ENCODE measurements at places on chromosomes 3 and 15.
A peak's percentile ranks its signal among the peaks of the same experiment; 100 is the strongest.

DNA sequence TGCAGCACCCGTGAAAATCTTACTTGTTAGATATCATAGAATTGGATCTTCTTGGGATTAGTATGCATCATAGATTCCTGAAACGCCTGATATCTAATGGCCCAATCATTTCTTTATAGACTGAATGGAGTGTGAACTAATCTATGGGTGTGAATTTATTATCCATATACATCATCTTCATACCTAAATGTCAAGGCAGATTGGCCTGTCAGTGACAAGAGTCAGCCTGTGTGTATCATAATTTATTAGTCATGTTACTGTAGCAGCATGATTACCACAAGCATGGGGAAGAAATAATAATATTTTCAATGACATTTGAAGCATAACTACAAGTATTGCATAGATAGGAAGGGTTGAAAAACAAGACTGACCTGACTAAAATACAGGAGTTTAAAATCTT lies 235.8 kb downstream of the RAP2B start:
- no peak for DNase-seq

DNA sequence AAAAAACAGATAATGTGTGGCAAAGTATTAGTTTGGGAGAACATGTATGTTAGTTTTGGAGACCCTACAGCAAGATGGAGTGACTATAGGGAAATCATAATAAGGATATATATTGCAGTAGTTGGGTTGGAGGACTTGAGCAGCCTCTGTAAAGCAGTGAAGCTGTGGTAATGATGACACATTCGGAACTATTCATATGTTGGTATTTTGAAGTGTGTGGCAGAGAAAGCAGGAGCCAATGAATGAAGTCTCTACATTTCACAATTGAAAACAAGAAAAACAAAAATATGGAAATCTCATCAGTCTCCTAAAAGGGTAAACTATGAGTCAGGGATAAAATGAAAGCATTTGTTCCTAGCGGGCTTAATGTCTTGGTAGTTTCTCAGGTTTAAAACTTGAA lies 645.9 kb downstream of the OTOL1 start:
- no peak for DNase-seq

GRCh38 chr3:150748684-150749047 lies 14.3 kb downstream of the SIAH2 start:
- DNase-seq = no peak

- no peak for DNase-seq
Observed at GRCh38 chr3:148092624-148093347, 604.9 kb upstream of the AGTR1 start.

DNA sequence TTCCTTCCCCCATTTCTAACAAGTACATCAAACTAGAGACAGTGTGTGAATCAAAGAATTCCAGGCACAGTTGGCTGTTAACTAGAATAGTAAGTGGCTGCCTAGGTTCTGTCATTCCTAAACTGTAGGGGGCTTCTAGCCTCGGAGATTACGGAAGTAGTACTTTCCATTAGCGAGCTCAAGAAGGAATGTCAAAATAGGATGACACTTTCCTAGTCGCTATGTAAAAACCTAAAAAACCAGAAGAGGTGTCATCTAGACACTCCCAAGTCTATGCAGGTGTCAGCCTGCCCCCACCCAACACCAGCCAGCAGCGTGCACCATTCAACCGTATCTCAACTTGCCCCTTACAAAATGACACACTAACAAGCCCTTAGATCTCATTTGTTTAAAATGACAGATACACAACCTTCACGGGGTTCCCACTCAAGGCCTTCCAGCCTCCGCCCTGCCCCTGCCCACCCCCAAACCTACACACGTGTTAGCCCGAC lies 874 bp downstream of the INO80 start:
- no peak for DNase-seq

- no peak for DNase-seq
Observed at GRCh38 chr3:120089089-120089488, 5.2 kb downstream of the GSK3B start.

GRCh38 chr3:58848826-58849225 lies 182.3 kb upstream of the FAM3D start:
- DNase-seq = no peak

- no peak for DNase-seq
Observed at GRCh38 chr15:41778521-41778920, 4.2 kb downstream of the MAPKBP1 start.

DNA sequence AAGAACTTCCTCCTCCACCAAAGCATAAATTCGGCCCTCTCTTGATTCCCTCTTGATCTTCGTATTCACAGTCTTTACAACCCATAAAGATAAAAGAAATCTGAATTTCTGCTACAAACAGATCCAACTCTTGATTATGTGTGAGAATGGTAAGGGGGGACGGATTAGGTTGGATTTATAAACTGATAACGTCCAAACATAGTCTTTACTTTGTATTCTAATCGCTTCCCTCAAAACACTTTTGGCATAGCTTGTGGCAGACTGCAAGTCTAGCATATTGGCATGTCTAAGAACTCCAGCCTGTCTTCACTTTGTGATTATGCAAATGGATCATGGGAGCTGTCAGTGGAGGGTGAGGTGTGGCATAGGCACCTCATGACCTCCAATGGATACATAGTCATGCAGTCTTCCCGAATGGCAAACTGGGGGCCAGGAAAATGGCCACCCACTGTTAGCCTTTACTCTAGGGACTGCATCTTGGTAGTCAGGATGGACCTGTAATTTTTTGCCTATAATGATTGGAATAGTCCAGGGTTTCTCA lies 24.3 kb upstream of the GPR171 start:
- DNase-seq = no peak

GRCh38 chr15:68364028-68364659 lies 67.8 kb downstream of the ITGA11 start:
- DNase-seq = no peak

DNA sequence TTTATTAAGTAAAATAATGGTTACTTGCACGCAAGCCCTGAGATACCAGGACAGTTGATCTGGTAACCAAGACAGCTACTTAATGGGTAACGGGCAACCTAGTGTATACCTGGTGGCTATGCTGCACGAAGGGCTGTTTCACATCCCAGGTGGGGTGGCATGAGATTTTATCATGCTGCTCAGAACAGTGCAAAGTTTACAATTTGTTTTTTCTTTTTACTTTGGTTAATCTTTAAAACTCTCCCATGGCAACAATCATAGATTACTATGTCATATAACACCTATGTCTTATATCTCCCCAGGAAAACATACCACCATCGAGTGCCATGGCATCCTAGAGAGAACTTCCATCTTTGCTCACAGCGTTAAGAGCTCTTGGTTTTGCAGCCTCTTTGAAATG lies 32.2 kb upstream of the SLC28A1 start:
- DNase-seq = no peak

DNA sequence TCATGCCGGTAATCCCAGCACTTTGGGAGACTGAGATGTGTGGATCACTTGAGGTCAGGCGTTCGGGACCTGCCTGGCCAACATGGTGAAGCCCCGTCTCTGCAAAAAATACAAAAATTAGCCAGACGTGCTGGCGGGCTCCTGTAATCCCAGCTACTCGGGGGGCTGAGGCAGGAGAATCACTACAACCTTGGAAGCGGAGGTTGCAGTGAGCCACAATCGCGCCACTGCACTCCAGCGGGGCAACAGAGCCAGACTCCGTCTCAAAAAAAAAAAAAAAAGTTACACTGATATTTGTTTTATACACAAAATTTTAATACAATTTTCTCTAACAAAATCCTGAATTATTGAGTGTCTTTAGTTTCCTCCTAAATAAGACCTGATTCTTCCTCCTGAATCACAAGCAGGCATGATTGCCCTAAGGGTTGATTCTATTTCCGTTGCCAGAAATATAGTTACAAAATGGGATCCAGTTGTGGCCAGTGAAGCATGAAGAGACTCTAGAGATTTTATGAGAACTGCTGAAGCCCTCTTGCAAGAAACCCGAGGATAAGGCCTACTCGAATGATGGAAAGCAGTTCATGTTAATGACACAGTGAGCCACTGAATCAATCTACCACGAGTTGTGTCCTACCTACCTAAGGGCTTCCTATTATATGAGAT lies 9.6 kb upstream of the SMARCC1 start:
- no peak for DNase-seq

DNA sequence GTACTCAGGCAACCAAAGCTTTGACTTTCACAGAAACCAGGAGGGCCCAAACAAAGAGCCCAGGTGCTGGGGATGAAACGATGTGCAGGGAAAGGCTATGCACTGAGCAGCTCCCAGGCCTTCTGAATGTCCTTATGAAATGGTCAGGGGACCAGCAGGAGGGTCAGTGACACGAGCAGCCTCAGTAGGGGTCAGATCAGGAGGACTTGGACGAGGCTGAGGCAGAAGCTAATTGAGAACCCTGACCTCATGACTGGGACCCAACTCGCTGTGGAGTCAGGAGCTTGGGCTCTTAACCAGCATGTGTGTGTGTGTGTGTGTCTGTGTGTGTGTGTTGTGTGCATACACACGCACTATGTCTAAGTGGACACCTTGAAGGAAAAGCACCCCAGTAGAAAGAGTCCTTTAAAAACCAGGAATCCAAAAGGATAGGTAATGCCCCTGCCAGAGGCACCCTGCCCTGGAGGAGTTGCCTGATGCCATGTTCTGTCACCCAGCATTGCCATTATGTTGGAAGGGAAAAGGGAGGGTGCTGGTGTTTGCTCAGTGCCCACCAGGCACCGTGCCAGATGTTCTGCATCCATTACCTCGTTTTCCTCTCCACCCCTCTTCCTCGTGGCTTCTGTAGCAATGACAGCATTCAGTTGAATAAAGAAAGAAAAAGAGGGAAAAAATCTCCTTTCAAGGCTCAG lies 50.9 kb downstream of the CORO2B start:
- DNase-seq = no peak

GRCh38 chr3:57646723-57647122 lies 46.2 kb downstream of the DENND6A start:
- no peak for DNase-seq

GRCh38 chr3:42369304-42369703 lies 41.1 kb downstream of the LYZL4 start:
- DNase-seq = peak; percentile 11

DNA sequence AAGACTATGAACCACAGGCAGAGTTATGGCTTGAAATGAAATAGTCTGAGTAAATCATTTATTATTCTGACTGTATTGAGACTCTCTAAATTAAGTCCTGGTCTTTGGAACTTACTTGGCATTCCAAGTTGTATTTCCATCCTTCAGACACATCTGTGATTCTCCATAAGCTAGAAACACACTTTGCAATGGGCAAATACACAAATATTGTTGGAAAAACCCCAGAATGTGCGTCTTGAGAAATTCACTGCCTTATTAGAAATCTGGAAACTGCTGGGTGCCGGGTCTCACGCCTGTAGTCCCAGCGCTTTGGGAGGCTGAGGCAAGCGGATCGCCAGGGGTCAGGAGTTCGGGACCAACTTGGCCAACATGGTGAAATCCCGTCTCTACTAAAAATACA lies 87.8 kb downstream of the WWTR1 start:
- no peak for DNase-seq

- DNase-seq = no peak
Observed at GRCh38 chr3:128725547-128726022, 398 bp upstream of the RAB7A start.

DNA sequence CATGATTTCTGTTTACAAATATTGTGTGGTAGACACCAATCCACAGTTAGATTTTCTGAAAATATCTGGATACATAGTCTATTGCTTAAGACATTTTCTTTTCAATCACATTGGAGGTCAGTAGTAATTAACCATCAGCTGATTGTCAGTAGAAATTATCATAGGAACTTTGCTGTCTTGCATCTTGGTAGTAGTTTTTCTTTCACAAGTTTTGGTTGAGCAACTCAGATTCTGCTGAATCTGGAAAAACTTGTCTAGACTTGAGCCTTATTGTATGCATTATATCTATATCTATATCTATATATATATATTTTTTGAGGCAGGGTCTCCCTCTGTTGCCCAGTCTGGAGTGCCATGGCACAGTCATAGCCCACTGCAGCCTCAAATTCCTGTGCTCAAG lies 4.0 kb downstream of the RAB11A start:
- DNase-seq = no peak

GRCh38 chr3:164640591-164640990 lies 437.7 kb downstream of the SI start:
- DNase-seq = no peak

DNA sequence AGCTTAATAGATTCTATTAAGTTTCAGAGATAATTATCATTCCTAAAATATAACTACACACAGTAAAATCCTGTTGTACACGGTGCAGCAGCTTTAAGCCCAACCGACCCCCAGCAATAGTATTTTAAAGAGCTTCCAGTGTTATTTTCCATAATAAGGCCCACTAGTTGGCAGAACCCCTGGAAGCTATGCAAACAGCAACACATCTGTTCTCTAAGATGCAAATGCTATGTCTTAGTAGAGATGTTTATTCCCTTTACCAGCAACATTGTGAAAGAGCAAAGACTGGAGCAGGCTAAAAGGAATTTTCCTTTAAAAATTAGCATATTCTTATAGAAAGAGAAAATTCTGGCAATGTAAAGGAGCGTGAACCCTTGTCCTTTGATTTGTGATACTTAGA lies 819.7 kb upstream of the ALCAM start:
- DNase-seq = no peak
